SHP77 treated with DMSO at 0.1 percent for 48 hours (cell line): ENCODE measurements at places on chromosomes 2 and 18.

DNA sequence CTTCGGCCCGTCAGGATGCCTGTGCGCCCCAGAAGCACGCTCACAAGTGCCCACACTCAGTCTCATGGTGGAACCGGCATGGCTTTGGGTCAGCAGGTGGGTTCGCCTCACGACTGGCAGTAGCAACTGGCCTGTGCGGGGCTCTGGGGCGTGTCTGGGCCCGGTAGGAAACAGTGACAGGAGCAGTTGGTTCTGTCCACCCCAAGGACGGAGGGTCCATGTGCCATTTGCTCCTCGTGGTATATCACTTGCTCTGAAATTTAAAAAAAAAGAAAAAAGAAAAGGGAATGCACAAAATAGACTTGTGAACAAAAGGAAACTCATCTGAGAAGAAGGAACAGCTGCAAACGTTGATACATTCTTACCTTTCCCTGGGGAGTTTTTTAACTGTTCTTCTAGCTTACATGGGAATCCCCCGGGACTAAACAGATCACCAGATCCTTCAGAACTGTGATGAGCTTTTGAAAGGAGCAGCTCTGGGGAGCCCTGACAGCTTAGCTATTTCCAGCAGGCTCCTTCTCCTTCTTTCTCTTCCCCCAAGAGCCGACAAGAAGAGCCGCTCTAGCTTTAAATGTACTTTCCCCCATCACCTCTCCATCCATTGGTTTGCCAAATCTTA lies 42.8 kb downstream of the TRAPPC12 start:
- DNase-seq: no peak

- DNase-seq: no peak
Observed at GRCh38 chr18:48904091-48904490, 46.7 kb downstream of the SMAD7 start.

DNA sequence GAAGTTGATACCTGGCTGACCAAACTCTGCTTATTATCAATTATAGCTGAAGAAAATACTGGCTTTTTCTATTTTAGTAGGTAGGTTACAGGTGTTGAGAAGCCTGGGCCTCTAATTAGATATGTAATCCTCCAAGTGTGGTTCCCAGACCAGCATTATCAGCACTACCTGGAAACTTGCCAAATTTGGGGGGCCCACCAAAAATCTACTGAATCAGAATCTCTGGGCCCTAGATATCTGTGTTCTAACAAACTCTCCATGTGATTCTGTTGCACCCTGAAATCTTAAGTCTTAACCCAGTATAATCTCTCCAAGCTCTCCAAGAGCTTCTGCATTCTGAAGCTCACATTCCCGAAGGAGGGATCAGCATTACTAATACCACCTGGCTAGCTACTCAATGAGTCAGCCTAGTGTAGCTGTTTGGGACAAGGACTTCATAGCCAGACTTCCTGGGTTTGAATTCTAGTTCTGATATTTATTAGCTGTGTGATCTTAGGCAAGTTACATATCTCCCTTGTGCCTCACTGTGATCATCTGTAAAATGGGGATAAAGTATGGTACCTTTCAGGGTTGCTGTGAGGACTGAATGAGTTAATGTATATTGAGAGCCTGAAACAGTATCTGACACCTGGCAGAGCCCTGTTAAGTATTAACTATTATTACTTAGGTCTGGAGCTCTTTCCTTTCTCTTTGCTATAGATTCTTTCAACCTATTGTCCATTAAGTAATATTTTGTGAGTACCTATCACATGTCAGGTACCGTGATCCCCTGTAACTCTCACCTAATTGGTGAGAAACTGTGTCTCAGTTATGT lies 94.1 kb upstream of the CD302 start:
- no peak for DNase-seq

DNA sequence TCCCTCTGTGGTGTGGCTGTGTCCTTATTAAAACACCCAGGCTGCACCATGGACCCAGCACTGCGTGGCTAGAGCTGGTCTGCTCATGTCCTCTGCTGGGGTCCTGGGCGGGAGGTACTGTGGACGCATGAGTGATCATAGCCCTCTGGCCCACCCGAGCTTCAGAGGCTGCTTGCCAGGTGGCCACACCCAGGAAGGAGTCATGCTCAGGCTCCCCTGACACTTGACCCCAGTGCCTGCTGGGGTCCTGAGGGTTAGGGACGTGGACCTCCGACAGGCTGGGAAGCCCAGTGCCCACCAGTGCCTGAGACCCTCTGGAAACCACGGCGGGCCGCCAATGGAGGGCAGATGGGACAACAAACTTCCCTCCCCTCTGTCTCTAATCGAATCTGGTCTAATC lies 66.3 kb upstream of the HS6ST1 start:
- DNase-seq: no peak

DNA sequence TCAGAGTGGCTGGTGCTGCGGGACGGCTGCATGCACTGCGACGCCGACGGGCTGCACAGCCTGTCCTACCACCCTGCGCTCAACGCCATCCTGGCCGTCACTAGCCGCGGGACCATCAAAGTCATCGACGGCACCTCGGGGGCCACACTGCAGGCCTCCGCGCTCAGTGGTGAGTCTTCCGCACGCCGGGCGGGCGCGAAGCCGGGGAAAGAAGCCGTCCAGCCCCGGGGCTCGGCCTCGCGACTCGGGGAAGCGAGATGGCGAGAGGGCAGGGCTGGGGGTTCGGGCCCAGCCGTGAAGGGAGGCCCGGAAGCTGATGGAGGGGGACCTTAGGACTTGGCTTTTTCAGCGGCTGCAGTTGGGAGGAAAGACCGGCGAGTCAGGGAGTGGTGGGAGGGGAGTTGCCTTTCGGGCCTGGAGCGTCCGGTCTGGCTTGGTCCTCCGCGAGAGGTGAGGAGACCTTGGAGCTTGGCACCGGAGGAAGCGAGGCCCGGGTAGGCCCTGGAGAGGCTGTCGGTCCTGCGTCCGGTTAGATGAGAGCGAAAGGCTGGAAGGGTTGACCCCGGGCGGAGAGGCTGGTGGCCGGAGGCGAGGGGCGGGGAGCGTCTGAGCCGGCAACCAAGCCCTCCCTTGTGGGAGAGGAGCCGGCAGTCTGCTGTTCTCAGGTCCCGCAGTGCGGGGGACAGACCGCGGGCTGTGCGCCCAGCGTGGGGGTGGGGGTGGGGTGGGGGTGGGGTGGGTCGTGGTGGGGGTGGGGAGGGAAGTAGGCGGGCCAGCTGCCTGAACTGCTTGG lies 691 bp downstream of the BIRC6 start:
- DNase-seq: no peak

- DNase-seq: no peak
Observed at GRCh38 chr2:219987830-219988229, 360.4 kb downstream of the SLC4A3 start.

DNA sequence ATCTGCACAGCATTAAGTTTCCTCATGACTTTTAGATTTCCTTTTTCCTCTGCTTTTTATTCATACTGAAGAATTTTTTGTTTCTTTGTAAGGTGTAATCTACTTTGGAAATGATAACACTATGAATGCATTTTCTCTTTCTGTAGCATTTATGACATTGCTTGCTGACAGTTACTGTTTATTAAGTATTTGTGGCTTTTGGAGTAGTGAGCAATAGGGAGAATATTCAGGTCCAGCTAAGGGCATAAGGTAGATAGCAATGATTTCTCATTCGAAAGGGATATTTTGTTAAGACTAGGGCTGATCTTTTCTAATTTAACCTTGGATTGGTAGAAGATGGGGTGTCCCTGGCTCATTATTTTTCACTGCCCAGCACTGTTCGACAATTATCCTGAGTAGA lies 80.3 kb downstream of the XRCC5 start:
- DNase-seq: no peak

DNA sequence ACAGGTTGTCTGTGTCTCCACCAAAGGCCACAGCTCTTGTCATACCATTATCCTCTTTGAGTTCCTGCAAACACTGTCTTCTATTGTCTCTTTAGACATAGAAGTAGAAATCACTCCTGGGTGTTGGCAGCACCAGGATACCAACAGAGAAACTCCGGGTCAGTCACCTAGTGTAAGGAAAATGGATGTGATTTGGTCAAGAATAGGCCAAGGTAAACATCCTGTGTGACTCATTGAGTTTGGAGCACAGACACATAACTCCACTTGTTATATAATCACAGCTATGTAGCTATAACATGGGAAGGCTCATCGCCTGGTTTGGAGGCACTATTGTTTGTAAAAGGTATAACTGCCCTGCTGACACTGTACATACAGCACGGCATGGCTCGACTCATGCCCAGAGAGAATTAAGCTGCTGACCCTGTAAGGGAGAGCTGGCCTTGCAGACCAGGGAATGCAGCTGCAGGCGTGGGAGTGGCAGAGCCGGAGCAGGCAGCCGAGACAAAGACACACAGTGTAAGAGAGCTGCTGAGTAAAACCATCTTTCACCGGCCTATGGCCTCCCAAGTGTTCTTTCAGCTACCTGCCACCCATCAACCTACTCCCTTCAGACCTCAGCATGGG lies 3.4 kb upstream of the TXNL1 start:
- DNase-seq: no peak

GRCh38 chr2:188785061-188785460 lies 189.1 kb upstream of the COL3A1 start:
- DNase-seq: no peak

GRCh38 chr2:122864728-122865127 lies 1109.3 kb downstream of the TSN start:
- no peak for DNase-seq

- DNase-seq: no peak
Observed at GRCh38 chr2:11566383-11566782, 32.5 kb downstream of the GREB1 start.
